NCI-H146 (cell line): ENCODE measurements at places on chromosomes 5 and 9.

- peak; percentile 38 for DNase-seq
Measured at GRCh38 chr5:93930098-93930497, 188.7 kb upstream of the POU5F2 start.

- DNase-seq: peak; percentile 21
Measured at GRCh38 chr5:105954341-105954740, 1716.4 kb downstream of the EFNA5 start.

DNA sequence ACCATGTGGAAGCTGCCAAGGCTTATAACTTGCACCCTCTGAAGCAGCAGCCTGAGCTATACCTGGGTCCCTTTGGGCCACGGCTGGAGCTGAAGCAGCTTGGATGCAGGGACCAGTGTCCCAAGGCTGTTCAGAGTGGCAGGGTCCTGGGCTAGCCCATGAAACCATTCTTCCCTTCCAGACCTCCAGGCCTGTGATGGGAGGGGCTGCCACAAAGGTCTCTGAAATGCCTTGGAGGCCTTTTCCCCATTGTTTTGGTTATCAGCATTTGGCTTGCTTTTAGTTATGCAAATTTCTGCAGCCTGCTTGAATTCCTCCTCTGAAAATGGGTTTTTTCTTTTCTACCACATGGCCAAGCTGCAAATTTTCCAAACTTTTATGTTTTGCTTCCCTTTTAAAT, 433.7 kb upstream of the ACO1 start:
- no peak for DNase-seq

GRCh38 chr5:187042-187431, 4.3 kb upstream of the LRRC14B start:
- DNase-seq: no peak

GRCh38 chr5:39186722-39187539, 32.4 kb downstream of the FYB1 start:
- DNase-seq: no peak

GRCh38 chr5:104800440-104801048, 1238.0 kb upstream of the NUDT12 start:
- no peak for DNase-seq

- no peak for DNase-seq
Measured at GRCh38 chr5:52808316-52808901, 20.7 kb downstream of the ITGA1 start.

GRCh38 chr9:131886826-131887225, 146.9 kb upstream of the RAPGEF1 start:
- DNase-seq: no peak

DNA sequence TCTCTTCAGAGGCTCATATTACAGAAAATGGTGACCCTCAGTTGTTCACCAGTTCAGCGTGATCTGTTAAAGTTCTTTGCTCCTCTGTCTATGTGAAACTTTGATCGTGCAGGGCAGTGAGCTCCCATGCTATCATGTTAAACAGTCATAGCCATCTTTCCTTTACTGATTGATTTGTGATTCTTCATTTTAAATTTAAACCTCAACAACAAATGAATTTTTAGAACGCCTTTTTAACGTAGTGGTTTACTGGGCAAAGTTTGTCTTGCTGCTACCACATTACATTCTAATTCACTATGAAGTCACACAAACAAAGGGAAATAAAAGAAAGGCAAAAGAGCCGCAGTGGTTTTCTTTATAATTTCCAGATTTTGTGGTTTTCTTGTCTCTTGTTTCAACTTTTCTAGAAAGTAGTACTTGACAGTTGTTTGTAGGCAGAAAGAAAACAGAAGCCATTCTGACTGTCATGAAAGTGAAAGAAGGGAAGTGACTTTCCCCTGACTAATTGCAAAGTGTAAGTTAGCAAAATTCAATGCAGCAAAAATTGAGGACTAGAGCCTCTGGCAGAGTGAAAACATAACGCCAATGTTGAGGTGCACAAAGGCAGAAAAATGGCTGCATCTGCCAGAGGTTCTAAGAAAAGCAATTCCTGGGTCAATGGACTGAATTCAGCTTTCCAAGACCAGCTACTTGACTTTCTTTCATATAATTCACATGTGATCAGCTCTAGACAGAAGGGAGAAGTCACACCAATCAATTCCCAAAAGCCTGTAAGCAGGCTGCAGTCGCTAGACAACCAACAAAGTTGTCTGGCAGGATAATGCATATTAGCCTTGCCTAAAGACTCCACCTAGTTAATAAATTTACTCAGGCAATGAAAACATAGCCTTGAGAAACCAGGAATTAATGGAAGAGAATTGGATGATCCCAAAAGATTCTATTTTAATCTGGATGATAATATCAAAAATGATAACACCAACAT, 7.1 kb upstream of the IFNA6 start:
- DNase-seq: no peak

DNA sequence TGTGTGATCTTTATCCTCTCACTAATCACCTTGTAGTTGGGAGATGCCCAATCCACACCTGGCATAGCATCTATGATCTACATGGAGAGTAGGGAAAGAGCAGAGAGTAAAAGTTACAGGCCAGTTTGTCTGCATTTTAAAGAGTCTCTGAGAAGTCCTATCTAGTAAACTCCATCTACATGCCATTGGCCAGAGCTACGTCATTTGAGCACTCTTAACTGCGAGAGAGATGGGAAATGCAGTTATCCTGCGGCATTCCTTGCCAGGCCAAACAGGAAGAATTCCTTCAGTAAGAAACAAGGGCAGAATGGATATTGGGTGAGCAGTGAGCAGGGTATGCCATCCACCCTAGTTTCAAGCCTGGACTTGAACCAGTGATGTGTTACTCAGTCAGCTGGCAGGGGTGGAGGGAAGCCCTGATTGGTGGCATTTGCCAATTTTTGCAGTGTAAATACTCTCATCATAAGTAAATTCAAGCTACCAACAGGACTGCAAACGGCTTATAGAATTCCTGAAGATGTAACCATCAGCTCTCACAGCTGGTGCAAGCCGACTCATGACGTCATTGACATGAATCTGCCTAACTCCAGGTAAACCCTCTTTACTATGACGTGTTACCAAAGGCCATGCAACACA, 156.8 kb upstream of the MSX2 start:
- no peak for DNase-seq

DNA sequence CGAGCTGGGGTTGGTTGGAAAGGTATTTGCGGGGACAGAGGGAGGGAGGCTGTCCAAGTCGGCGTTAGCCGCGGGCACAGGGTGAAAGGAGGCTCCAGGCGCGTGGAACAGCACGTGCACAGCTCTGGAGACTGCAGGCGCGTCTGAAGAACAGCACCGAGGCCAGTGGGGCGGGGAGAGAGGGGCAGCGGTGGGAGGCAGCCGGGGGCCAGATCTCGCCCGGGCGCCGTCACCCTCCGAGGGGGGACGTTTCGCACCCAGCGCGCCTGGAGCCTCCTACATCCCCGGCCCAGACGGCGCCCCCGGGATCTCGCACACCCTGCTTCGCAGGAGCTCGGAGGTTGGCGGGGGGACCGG, 79.6 kb downstream of the NTNG2 start:
- DNase-seq: no peak

GRCh38 chr9:136424750-136425362, 14.4 kb downstream of the PMPCA start:
- DNase-seq: no peak

GRCh38 chr5:65128226-65128625, 353.5 kb downstream of the ADAMTS6 start:
- DNase-seq: no peak

DNA sequence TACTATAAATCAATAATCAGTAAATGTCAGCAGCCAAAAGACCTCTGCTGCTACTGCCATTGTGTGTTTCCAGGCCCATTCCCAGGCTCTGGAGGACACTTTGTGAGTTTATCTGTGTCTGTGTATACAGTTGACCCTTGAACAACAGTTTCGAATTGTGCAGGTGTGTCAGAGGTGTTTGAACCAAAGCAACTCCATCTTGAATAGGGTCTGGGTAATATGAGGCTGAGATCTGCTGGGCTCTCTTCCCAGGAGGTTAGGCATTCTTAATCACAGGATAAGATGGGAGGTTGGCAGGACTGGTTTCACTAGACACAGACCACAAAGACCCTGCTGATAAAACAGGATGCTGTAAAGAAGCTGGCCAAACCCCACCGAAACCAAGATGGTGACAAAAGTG, 2.3 kb upstream of the TBCA start:
- DNase-seq: no peak

DNA sequence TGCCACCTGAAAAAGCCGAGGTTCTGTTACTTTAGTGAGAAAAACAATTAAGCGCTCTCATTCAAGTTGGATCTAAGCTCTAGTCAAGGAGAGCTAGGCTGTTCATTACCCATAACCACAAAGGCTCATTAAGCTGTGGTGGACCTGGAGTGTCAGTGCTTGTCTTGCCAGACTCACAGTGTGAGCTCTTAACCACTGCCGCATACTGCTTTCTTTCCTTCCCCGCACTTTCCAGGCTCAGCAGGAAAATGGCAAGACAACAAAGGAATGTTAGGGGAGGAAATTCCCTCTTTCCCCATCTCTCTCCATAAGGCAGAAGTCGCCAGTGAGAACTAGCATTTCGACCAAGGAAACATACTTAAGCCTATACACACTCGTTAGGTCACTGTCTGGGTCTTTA, 467.3 kb downstream of the ENC1 start:
- DNase-seq: no peak

GRCh38 chr9:633461-633860, 208.0 kb upstream of the DMRT1 start:
- DNase-seq: no peak

DNA sequence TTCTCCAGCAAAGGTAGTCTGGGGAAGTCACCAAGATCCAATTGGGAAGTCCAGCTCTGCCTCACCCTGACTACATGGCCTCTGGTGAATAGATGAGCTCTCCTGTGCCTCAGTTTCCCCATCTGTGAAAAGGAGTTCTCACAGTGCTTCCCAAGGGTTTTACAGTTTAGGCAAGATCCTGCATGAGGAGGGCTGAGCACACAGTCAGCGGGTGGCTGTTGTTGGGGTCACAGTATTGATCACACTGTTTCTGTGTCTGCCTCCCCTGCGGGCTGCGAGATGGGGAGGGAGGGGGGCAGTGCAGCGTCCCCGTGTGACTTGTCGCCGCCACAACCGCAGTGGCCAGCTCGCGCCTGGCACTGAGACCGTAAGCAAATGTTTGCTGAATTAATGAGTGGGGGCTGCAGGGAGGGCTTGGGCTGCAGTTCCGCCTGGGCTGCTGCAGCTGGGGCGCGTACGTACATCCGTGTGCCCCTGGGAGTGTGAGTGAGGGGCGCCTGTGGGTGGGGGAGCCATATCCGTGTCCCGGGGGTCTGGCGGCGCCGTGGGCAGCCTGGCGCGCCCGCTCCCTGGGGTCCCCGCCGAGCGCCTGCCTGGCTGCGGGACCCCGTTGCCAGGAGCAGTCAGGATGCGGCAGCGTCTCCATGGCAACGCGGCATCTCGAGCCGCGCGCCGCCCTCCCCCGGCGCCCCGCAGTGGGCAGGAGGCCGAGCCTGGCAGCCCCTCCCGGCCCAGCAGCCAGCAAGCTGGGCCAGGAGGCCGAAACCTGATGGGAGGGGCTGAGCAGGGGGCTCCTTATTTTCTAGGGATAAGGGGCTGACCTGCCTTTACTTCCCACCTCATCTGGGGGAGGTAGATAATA, 31.4 kb upstream of the PSD2 start:
- peak; percentile 48 for DNase-seq

- no peak for DNase-seq
Measured at GRCh38 chr9:101628173-101628572, 33.4 kb upstream of the PPP3R2 start.

DNA sequence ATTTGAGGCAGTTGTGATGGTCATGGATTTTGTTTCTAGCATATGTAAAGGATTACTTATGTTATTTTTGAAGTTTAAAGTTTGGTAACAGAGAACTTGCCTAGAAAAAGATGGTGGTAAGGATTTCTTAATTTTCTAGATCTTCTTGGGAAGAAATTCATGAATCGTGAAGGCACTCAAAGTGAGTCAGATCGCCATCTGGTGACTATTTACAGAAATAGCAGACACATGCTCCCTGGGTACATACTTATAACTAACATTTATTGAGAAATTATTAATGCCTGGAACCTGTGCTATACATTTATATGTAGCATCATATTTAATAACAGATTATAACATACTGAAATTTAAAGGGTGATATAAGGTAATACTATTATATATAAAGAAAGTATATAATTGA, 299.7 kb downstream of the IZUMO3 start:
- no peak for DNase-seq
